NCI-H146 (cell line): ENCODE measurements at places on chromosomes 11 and 22.

DNA sequence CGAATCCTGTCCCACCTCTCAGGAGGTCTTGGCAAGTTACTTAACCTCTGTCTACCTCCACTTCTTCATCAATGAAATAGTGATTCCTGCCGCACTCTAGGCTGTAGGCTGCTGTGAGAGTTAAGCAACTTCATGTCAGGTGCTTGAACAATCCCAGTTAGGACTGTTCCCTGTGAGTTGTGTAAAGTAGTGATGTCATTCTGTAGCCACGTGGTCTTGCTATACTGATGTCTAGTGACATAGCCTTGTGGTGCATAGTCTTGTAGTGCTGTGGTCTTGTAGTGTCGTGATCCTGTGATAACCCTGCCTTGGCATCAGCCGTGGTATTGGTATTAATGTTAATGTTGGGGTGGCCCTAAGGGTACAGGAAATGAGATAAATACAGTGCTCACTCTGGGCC lies 30.3 kb upstream of the PRR5 start:
- DNase-seq: no peak

- DNase-seq: no peak
Measured at GRCh38 chr22:20083157-20083890, 3.3 kb downstream of the DGCR8 start.

- no peak for DNase-seq
Measured at GRCh38 chr11:91536366-91536765, 688.3 kb upstream of the FAT3 start.

GRCh38 chr11:46248289-46249102 lies 29.0 kb upstream of the CREB3L1 start:
- DNase-seq: no peak

GRCh38 chr11:119493712-119494111 lies 70.7 kb upstream of the THY1 start:
- DNase-seq: no peak

GRCh38 chr11:11311169-11311568 lies 41.9 kb downstream of the CSNK2A3 start:
- no peak for DNase-seq

- DNase-seq: peak; percentile 8
Measured at GRCh38 chr11:115530752-115531151, 26.5 kb upstream of the CADM1 start.

DNA sequence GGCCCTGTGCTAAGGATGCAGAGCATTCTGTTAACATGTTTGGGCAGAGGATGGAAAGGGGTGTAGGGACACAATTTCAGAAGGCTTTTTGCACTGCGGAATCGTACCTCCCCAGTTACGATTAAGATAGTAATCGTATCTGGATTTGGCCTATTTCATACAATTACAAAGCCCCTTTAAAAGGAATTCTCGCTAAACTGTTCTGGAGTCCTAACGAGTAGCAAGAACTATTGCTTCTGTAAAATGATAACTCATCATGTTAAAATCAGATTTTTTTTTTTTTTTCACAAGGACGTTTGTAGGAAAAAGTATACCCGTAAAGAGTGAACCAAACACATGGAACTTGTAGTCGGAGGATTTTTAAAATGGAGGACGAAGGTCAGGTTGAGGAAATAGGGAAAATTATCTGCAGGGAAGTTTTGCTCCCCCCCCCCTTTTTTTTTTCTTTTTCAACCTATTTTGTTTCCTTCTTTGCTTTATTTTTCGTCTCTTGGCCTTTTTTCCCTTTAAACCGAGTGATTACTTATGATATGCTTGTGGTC lies 934 bp downstream of the HSD17B12 start:
- DNase-seq: peak; percentile 26

DNA sequence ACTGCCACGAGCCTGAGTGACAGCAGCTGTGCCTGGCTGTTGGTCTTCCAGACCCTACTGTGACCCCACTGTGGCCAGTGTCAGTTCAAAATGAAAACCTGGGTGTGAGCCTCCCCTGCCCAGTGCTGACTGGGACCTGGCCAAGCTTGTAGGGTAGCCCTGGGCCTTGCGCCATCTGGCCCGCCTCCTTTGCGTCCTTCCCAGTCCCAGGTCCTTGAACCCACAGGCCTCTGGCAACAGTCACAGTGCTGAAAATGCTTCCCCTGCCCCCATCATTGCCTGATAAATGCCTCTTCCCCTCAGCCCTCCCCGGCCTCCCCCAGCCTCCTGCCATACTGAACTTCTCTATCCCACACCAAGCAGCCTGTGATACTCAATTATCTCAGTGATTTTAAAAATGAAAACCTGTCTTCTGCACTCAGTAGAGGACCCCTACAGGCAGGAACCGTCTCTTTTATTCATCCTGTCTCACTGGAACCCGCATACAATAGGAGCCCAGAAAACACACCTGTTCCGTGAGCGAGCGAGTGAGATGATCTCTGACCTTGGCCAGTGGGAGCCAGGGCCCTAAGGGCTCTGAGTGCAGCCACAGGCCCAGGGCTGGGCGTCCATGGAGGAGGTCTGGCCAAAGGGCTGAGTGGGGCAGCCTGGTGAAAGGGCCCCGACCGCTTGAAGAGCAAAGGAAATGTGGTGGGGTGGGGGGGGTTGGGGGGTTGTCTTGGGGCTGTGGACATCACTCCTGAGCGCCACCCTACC lies 49.7 kb upstream of the TTLL12 start:
- no peak for DNase-seq

- DNase-seq: no peak
Measured at GRCh38 chr11:92739491-92739890, 230.0 kb upstream of the MTNR1B start.

GRCh38 chr22:17712441-17712840 lies 61.8 kb downstream of the BID start:
- DNase-seq: no peak

- DNase-seq: no peak
Measured at GRCh38 chr11:88246696-88247095, 71.5 kb upstream of the RAB38 start.

DNA sequence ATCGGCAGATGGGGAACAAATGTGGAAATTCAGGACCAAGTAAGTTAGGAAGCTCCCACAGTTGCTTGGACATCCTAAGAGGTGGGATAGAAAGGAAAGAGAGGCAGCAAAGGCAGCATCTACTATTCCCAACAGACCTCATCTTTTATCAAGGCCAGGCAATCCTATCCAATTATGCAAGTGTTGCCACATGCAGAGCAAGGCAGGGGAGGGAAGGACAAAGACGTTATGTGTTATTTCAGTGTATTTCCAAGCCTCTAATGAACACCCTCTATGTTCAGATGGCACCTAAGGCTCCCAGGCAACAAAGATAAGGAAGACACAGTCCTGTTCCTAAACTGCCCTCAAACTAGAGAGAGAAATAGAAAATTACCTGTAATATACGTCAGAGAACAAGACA lies 9.2 kb downstream of the TIGD3 start:
- DNase-seq: no peak

DNA sequence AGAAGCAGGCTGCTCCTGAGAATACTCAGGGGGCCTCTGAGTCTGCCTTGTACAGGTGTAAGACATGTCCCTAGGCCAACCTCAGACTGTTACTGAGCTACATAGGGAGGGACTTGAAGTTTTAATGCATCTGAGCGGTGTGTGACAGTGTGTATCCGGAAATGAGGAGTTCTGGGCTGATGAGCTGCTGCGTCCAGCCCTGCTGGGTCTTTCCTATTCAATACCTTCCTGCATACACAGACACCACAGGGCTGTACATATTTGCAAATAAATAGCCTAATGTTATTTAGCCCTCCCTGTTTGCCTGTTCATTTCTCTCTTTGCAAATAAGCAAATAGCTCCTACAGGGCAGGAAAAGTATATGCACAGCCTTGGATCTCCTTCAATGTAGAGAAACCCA lies 134.7 kb upstream of the KIRREL3 start:
- no peak for DNase-seq

DNA sequence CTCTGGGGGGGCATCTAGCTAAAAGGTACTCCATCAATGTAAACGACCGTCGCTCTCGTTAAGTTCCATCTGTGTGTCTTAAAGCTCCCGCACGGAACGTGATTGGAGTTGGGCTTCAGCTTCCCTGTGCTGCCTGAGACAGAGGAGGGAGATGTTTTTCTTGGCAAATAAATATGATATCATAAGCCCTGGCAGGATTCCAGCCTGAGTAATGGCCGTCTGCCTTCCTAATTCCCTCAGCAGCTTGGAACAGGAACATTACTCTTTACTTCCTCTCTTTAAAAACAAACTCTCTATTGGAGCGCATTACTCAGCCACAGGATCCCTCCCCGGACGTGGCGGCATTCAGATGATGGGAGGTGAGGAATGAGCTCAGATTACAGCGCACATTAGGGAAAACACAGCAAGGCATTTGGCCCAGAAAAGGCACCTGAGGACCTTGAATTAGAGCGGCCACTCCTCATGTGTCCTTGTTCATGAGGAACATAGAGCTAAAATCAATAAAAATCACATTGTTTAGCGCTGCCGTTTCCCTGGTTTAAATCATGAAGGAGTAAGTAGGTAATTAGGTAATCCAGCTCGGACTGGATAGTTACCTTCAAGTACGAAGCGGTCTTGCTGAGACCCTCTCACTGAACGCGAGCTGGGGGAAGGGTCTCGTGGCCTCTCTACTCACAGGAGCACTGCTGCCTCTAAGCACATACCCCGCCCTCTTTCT lies 230.4 kb downstream of the ST3GAL4 start:
- DNase-seq: peak; percentile 75

GRCh38 chr11:70525466-70525865 lies 127.1 kb downstream of the CTTN start:
- no peak for DNase-seq

- DNase-seq: no peak
Measured at GRCh38 chr11:47149782-47150181, 26.9 kb downstream of the ARFGAP2 start.

GRCh38 chr11:7046474-7047175 lies 26.3 kb downstream of the NLRP14 start:
- no peak for DNase-seq

- DNase-seq: peak; percentile 80
Measured at GRCh38 chr22:45009606-45010531, at the start of gene PHF21B. Gene PHF21B (minus strand): TSS chr22:45010005. CDS start chr22:45009549, 456 bp downstream.

DNA sequence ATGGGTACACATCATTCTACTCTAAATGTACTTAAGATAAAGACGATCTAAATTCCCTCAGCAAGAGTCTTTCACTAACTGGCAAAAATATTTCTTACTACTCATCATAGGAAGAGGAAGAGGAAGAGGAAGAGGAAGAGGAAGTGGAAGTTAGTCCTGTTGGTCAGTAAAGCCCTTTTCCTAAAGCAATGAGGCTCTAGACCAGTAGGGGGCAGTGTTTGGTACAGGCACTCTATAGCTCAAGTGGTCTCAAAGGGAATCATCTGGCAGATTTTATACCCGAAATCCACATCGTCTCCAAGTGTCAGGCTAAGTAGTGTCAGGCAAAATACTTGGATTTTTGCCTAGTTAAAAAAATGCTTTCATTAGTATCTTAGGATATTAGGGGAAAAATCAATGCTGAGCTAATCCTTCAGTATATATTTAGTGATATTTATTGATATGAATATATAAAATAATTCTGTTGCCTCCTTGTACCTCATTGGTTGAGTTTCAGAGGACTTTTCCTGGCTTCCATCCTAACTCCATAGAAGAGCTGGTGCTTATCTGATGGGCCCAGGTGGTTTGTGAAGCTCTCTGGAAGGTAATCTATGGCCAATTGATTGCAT lies 7.7 kb downstream of the BLID start:
- DNase-seq: no peak

DNA sequence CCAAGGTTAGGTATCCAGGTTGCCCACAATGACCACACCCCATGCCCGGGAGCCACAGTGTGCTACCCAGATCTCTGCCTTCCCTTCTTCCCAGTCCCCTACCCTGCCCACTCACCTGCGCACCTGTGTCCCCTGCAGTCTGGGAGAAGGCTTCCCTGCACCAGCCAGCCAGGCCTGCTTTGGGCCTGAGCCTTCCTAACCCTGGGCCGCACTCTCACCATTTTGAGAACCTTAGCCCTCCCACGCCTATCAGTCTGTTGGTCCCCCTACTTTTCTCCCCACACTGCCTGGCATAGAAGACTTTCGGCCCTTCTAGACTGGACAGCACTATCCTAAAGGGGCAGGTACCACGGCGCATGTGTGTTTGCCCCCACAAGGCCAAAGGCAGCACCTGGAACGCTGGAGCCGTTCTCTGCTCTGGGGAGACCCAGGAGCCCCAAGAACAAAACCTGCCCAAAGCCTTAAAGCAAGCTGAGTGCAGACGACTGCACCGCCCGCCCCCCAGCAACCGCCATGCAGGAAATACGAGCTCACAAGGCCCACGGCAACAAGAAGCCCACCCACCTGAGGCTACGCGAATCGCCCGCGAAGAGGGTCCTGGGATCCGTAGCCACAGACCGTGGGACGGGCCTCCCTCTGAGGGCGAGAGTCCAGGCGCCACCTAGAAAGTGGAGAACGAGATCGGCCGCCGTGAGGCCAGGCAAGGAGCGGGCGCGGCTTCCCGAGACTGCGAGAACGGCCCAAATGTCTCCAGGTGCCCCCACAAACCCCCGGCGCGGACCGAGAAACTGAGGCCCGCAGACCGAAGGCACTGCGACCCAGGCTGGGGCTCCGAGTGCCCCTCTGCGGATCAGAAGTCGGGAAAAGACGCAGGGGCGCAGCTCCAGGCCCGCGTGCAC lies 546 bp downstream of the GNB1L start:
- DNase-seq: peak; percentile 29

GRCh38 chr11:123413636-123414035 lies 16.4 kb upstream of the GRAMD1B start:
- no peak for DNase-seq

- no peak for DNase-seq
Measured at GRCh38 chr11:61129639-61130523, 27.6 kb downstream of the CD5 start.

- DNase-seq: no peak
Measured at GRCh38 chr22:20740222-20740951, 33.5 kb upstream of the SERPIND1 start.

GRCh38 chr22:17281026-17281425 lies 61.8 kb upstream of the ADA2 start:
- DNase-seq: no peak

DNA sequence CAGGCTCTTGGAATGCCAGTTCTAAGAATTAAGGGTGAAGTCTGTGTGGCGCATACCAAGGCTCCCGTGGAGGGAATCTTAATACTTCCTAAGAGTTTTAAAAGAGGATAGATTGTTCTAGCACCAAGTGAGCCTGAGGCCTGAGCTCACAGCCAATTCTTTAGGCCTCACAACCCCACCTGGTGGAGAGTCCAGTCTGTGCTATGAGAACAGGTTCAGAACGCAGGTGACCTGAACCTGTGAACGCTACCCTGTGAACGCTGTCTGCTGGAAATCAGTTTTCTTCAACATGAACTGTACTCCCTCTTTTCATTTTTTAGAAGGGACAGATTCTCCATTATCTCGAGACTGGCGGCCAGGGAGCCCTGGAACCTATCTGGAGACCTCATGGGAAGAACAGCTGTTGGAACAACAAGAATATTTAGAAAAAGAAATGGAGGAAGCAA lies 43.2 kb upstream of the DLAT start:
- DNase-seq: peak; percentile 60

GRCh38 chr11:32561835-32562234 lies 21.8 kb upstream of the EIF3M start:
- no peak for DNase-seq

DNA sequence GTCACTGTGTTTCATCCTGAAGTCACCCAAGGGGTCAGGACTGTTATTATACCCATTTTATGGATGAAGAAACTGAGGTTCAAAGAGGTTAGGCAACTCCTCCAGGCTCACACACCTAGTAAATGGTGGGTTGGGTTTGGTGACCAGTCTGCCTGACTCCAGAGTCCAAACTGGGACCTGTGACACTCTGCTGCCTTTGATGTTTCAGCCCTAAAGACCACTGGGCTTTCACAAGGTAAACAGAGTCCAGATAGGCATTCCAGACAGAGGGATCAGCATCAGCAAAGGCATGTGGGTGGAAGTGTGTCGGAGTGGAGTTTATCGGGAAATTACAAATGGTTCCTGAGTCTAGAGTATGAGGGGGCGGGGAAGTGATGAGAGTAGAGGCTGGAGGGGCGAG lies 38.5 kb downstream of the MICAL2 start:
- no peak for DNase-seq
